ENCODE measurements at places on chromosomes 13 and 19. TPM values are rescaled to one million over a fixed set of nuclear protein-coding genes. Genes with fewer than 3 reads are reported as not detected.

DNA sequence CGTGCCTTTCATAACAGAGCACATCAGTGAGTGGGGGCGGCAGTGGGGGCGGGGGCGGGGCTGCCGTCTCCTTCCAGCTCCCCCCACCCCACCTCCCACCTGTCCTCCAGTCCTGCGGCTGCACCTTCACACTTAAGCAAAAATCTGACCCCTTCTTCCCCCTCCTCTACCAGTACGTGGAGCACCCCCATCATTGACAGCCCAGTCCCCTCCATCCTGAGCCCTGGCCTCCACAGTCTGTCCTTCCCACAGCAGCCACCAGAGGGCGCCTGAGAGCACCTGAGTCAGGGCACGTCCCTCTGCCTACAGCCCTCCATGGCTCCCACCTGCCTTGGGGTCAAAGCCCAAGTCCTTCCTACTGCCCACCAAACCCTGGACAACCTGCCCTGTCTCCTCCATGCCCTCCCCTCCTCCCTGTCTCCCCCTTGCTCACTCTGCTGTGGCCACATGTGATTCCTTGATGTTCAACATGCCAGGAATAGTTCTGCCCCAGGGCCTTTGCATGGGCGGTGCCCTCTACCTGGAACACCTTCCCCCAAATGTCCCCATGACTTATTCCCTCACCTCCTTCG, 4.0 kb downstream of the EBI3 start:
- no peak for DNase-seq

- no peak for DNase-seq
Measured at GRCh38 chr19:23283925-23284324, 33.7 kb upstream of the ZNF724 start.

DNA sequence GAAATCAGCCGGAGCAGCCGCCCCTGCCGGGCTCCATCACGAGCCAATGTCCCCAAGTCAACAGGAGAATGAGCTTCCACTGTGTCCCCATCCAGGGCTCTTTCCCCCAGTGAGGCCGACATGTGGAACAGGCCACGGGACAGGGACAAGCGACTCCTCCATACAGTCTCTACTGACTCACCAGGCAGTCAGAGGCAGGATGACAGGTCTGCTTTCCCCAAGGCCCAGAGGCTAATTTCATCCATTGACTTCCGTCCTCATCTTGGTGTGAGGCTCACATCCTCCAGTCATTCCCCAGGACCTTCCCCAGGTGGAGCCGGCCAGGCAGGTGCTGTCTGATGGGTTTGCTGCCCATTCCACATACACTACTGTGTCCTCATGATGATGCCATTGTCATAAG, 3.5 kb downstream of the CEACAM6 start:
- DNase-seq = no peak

DNA sequence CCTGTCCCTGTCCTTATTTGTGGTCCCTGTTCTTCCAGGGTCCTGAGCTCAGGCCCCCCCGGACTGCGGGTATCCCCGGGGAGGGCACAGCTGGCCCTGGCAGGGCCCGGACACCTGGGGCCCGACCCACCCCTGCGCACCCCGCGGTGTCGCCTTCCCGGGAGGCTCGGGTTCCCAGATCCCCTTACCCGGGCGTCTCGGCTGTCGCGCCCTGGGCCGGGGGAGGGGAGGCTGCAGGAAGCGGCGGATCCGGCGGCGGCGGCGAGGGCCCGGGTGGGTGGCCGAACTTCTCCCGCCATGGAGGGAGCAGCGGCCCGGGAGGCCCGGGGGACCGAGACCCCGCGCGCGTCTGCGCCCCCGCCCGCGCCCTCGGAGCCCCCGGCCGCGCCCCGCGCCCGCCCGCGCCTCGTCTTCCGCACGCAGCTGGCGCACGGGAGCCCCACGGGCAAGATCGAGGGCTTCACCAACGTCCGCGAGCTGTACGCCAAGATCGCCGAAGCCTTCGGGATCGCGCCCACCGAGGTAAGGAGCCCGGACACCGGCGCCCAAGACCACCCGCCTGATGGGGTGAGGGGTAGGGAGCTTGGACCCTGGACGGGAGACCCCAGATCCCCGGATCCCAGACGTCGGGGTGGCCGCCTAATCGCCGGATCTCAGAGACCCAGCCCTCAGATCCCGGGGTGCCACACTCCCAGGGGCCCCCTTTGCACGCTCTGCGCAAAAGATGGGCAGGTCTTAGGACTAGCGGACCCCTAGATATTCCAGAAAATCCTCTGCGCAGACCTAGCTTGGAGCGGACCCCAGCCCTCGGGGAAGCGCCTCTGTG, at the start of gene GIPC3:
GIPC3 (plus strand) TSS at position 178 of the 826 bp plus-strand sequence; CDS start at position 298, 120 bp downstream.
- DNase-seq = no peak

GRCh38 chr13:29994911-29995595, 144.6 kb upstream of the UBL3 start:
- no peak for DNase-seq

DNA sequence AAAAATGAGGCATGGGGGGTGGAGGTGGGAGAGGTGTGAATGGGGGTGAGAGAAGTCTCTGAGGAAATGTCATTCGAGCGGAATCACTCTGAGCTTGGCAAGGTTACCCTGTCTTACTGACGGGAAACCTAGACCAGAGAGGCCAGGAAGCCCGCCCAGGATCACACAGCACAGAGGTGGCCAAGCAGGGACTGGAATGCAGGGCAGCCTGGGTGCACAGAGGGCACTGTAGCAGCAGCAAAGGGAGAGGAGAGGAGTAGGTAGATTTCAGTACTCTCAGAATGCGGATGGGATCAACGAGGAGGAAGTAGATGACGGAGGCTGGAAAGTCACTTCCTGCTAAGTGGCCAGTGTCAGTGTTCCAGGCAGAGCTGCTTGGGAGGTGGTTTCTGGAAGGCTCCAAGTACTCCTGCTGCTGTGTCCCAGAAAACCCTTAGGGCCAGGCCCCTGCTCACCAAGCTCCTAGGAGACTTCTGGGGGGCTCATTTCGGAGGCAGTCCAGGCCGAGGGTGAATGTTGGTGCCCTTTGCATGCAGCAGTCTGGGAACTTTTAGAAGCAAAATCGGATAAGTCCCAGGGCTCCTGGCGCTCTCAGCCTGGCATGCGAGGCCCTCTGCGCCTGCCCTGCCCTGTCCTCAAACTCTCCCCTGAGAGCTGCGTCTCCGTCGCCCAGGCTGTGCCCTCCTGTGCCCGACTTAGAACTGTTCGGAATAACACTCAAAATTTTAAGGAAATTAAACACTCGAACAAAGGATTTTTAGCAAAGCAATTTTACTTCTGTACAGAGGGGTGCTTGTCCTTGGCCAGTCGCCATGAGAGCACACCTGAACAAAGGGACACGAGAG, 33.5 kb downstream of the DNM2 start:
- DNase-seq = no peak

- no peak for DNase-seq
Measured at GRCh38 chr13:63517371-63517770, 2101.7 kb upstream of the PCDH20 start.

DNA sequence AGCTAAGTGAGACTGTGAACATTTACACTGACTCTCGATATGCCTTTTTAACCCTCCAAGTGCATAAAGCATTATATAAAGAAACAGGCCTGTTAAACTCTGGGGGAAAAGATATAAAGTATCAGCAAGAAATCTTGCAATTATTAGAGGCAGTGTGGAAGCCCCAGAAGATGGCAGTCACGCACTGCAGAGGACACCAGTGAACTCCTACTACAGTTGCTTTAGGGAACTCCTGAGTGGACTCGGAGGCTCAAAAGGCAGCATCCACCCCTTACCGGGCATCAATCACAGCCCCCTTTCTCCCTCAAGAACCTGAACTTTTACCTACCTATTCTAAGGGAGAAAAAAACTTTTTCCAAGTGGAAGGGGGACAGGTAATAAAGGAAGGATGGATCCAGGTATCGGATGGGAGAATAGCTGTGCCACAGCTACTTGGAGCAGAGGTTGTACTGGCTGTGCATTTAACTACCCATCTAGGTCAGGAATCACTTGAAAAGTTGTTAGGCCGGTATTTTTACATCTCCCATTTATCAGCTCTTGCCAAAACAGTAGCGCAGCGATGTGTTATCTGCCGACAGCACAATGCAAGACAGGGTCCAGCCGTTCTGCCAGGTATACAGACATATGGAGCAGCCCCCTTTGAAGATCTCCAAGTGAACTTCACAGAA, 80.1 kb downstream of the ZNF486 start:
- DNase-seq = no peak

- no peak for DNase-seq
Measured at GRCh38 chr19:46731584-46731983, 14.3 kb upstream of the FKRP start.

- no peak for DNase-seq
Measured at GRCh38 chr13:90108547-90108946, 1238.9 kb upstream of the MIR17HG start.

GRCh38 chr13:40464337-40465014, 202.0 kb downstream of the FOXO1 start:
- no peak for DNase-seq

- DNase-seq = no peak
Measured at GRCh38 chr19:28281676-28282075, 931.3 kb downstream of the UQCRFS1 start.

GRCh38 chr13:54901316-54901715, 1872.7 kb downstream of the OLFM4 start:
- no peak for DNase-seq

GRCh38 chr19:8612807-8613171, 2.3 kb upstream of the ADAMTS10 start:
- DNase-seq = no peak

- DNase-seq = no peak
Measured at GRCh38 chr19:38004186-38004520, 97.1 kb downstream of the SIPA1L3 start.

DNA sequence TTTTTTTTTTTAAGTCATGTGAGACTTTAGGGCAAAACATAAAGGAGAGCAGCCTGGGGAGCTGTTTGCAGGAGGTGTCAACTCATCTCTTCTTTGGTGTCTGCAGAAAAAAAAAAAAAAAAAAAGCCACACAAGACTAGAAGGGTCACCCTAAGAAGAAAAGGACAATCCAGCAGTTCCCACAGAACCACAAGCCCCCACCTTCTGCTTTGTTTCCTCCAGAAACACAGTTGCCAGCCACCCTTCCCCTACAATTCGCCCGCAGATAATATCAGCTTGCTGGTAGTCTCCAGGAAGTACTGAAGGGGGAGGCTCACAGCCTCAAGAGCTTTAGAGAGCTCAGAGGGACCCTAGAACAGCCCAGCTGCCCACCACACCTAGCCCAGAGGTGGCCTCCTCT, 22.3 kb upstream of the ZBTB7A start:
- DNase-seq = no peak

GRCh38 chr19:23528376-23528775, 133.1 kb upstream of the ZNF91 start:
- DNase-seq = no peak

DNA sequence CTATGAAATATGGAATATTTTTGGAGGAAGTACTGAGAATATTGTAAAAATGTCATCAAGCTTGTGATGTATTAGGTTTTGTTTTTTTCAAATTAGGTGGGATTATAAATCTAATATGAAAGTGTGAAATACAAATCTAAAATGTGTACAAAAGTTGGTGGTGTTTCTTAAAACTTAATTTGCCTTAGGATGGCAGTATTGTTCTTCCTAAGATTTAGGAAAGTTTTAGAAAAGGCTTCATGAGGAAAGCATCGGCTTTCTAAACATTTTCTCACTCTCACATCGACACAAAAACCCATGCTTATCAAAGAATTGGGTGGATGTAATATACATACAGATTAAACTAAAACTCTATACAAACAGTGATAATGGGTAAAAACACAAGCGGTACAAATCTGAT, 972.0 kb upstream of the PCDH20 start:
- no peak for DNase-seq

DNA sequence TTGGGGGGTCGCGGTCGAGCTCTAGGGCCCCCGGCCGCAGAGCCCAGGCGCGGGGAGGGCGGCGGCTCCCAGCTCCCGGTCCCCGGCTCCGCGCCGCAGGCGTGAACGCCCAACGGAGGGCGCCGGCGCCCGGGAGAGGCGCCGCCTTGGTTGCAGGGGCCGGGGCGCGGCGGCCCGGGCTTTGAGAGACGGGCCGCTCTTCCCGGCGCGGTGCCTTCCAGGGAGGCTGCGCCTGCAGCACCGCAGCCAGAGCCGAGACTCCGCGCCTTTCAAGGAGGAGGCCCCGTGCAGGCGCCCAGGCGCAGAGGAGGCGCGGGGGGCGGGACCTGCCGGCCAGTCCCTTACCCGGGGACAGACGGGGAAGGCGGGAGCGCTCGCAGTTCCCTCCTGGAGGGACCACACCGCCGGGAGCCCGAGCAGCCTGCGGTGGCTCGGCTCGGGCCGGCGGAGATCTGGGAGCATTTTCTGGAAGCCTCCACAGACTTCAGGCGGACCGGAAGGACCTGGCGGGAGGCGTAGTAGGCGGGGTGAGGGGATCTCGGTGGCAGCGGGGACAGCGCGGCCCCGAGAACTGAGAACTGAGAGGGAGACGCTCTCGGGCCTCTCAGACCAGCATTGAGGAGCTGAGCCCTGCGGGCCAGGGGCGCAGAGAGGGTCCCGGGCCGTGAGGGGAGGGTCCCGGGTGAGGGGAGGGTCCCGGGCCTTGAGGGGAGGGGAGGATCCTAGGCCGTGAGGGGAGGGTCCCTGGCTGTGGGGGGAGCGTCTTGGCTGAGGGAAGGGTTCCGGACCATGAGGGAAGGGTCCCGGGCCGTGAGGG, 25.5 kb upstream of the MCF2L start:
- no peak for DNase-seq

DNA sequence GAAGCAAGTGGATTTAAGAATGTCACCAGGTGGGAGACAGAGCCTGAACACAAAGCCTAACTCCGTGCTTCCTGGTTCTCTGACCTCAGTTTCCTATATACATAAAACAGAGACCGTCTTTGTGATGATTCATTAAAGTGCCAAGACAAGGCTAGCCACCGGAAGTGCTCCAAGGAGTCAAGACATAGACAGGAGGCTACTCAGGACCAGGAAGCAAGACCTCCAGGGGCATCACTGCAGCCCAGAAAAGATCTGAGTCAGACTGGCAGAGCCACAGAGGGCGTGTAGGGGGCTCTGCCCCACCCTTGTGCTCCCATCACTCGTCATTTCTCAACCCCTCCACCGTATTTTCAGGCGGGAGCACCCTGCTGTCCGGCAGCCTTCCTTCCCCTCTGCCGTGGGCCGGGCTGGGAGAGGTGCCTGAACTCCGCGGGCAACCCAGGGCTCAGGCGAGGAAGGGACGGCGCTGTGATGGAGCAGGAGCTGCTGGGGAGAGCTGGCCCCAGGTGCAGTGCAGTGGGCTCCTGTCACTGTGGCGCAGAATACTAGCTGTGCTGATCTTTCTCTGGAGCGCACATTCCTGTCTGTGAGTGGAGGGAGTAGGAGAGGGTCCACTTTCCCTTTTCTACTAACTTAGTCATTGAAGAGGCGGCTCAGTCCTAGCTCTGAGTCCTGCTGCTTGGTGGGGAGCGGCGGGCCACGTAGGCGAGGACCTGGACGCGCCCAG, 134.7 kb upstream of the GPR12 start:
- DNase-seq = no peak

- DNase-seq = no peak
Measured at GRCh38 chr13:99854366-99854765, 117.2 kb downstream of the ZIC5 start.

PLVAP gene
- 1.2 TPM for total RNA-seq

HSD17B14 gene
- total RNA-seq = 2.2 TPM

F10 gene
- total RNA-seq = 0.12 TPM

ZNF296 gene
- 3.0 TPM for total RNA-seq

SLITRK6 gene
- total RNA-seq = not detected

ZNF227 gene
- total RNA-seq = 2.9 TPM

CLDND2 gene
- not detected for total RNA-seq

NDFIP2 gene
- 42.9 TPM for total RNA-seq

LGALS7 gene
- not detected for total RNA-seq
